LHCN-M2 (cell line): ENCODE measurements at places on chromosomes 11 and 22. TPM values are rescaled to one million over a fixed set of nuclear protein-coding genes. Genes with fewer than 3 reads are reported as not detected.

APOBEC3C gene
- total RNA-seq = 13.5 and 14.0 TPM in 2 replicates

ALDH3B1 gene
- 59.0 and 60.2 TPM in 2 replicates for total RNA-seq

PRRG4 gene
- total RNA-seq = 1.3 TPM in 2 replicates

OTOG gene
- total RNA-seq = not detected in 2 replicates

RAG1 gene
- 0.71 and 0.75 TPM in 2 replicates for total RNA-seq

OR5B21 gene
- not detected in 2 replicates for total RNA-seq

OSM gene
- total RNA-seq = not detected in 2 replicates

SLCO2B1 gene
- not detected in 2 replicates for total RNA-seq

RTN4RL2 gene
- 0.23 and 0.38 TPM in 2 replicates for total RNA-seq

C11orf97 gene
- total RNA-seq = not detected in 2 replicates

OR6A2 gene
- total RNA-seq = not detected in 2 replicates

CASP1 gene
- total RNA-seq = 4.4 and 6.5 TPM in 2 replicates

PAMR1 gene
- total RNA-seq = 0.23 and 0.26 TPM in 2 replicates

CRYBA4 gene
- not detected in 2 replicates for total RNA-seq

CAVIN3 gene
- total RNA-seq = 376 and 433 TPM in 2 replicates

TNNT3 gene
- 1.9 TPM in 1 of 2 replicates, not detected in the other for total RNA-seq

TEX54 gene
- total RNA-seq = not detected in 2 replicates

VPS37C gene
- total RNA-seq = 12.8 and 14.1 TPM in 2 replicates

CHADL gene
- 0.19 and 2.4 TPM in 2 replicates for total RNA-seq

NAALADL1 gene
- total RNA-seq = not detected in 2 replicates

GNG3 gene
- total RNA-seq = not detected in 2 replicates

RFPL3 gene
- total RNA-seq = not detected in 2 replicates

P4HA3 gene
- 3.1 TPM in 2 replicates for total RNA-seq

SLC22A25 gene
- not detected in 2 replicates for total RNA-seq

AP1B1 gene
- 64.1 and 65.5 TPM in 2 replicates for total RNA-seq

GPHA2 gene
- total RNA-seq = not detected in 2 replicates

MOGAT2 gene
- not detected in 2 replicates for total RNA-seq

LIF gene
- total RNA-seq = 23.1 and 23.3 TPM in 2 replicates

LRRC4C gene
- not detected in 2 replicates for total RNA-seq

CASP12 gene
- total RNA-seq = 0.13 TPM in 1 of 2 replicates, not detected in the other

MMP12 gene
- total RNA-seq = 0.19 TPM in 1 of 2 replicates, not detected in the other

TP53I11 gene
- total RNA-seq = 13.3 and 21.6 TPM in 2 replicates

MMP7 gene
- total RNA-seq = 1.3 and 1.4 TPM in 2 replicates

MPEG1 gene
- not detected in 2 replicates for total RNA-seq
